ENCODE measurements at places on chromosomes 1 and 21. TPM values are rescaled to one million over a fixed set of nuclear protein-coding genes. Genes with fewer than 3 reads are reported as not detected.
A peak's percentile ranks its signal among the peaks of the same experiment; 100 is the strongest.

DNA sequence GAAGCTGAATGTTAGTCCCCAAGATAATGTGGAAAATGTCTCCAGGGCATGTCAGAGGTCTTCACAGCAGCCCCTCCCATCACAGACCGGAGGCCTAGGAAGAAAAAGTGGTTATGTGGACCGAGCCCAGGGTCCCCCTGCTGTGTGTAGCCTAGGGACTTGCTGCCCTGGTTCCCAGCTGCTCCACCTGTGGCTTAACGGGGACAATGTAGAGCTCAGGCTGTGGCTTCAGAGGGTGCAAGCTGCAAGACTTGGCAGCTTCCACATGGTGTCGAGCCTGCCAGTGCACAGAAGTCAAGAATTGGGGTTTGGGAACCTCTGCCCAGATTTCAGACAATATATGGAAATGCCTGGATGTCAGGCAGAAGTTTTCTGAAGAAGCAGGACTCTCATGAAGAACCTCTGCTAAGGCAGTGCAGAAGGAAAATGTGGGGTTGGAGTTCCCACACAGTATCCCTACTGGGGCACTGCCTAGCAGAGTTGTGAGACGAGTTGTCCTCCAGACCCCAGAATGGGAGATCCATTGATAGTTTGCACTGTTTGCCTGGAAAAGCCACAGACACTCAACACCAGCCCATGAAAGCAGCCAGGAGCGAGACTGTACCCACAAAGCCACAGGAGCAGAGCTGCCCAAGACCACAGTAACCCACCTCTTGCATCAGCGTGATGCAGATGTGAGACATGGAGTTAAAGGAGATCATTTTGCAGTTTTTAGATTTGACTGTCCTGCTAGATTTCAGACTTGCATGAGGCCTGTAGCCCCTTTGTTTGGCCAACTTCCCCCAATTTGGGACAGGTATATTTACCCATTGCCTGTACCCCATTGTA lies 204.9 kb downstream of the MRPL39 start:
- no peak for DNase-seq

- DNase-seq = no peak
Observed at GRCh38 chr1:240312872-240313271, 221.2 kb downstream of the FMN2 start.

GRCh38 chr1:52366517-52366827 lies 467 bp upstream of the CC2D1B start:
- no peak for DNase-seq

DNA sequence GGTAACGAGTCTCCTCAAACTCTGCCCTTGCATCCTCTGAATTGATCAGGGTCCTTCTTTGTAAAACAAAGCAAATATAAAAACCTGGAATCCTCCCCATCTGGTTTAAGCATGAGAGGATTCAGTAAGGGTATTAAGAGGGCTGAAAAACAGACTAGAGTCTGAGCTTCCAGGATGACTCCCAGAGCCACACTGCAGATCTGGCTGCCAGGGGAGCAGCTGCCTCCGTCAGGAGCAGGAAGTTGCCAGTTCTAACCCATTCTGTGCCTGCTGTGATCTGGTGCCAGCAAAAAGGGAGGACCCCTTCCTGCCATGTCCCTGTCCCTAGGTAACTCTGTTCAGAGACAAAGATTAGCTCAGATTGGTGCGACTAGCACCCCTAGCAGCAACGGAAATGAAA lies 27.5 kb downstream of the SERTAD4 start:
- DNase-seq = no peak

DNA sequence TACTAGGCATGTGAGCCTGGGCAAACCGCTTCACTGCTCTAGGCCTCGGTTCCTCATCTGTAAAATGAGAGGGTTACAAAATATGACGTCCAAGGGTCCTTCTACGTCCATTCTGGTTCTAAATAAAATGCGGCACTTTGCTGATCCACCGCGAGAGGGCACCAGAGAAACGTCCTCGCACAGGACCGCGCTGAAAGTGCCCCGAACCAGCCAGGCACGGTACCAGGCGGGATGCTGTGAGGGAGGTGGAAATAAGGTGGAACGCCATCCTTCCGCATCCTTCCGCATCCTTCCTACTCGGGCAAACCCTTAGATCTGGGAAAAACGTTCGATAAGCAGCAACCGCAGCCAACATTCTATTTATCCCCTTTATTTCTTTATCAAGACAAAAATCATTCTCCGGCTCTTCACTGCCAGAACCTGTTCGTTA lies 60.3 kb upstream of the KRTAP19-8 start:
- DNase-seq = peak; percentile 62

DNA sequence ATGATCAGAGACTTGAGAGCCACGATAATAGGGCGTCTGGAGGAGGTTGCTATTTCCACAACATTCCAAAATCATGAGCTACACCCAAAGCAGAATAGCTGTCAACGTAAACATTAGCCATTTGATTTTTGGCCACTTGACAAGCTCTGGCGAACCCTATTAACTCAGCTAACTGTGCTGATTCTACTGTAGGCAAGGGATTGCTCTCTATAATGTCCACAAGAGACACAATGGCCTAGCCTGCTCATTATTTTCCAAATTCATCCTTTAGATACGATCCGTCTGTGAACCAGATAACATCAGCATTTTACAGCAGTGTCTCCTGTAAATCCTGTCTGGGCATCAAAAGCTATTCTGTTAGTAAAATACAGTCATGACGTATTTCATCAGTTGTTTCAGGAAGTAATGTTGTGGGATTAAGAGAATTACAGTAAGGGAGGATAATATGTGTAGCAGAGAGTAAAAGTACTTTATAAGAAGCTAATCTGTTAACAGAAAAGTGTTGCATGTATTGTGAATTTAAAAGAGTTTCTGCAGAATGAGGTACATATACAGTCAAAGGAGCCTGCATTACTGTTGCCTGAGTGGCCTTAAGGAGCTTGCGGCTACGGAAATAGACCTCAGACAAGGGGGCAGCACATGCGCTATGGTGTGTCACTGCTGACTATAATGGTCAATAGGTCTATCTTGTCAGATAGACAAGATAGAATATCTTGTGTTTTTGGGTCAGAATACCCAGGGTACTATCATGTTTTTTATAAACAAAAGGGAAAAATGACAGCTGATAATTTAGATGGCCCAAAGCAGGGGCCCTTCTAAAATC lies 44.9 kb upstream of the TINAGL1 start:
- DNase-seq = no peak

DNA sequence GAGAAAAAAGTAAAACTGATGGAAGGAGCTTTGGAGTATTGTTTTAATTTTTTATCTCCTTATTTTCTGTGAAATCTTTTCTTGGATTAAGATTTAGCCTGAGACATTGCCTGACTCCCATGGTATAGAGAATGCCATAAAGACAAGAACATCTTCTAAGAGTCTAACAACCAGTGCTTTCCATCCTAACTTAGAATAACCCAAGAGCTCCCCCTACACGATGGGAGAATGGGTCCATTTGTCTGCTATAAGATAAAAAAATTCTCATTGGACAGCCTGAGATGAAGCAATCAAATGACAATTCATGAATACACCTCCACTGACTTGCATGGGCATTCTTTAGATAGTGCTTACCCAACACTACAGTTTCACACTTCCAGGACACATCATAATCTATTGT lies 478.1 kb downstream of the TTLL7 start:
- DNase-seq = no peak

The GBP7 gene
- 0.57 TPM for total RNA-seq

The KCNT2 gene
- 4.0 TPM for total RNA-seq

Measured in adrenal gland (tissue), 19 donors.